Pancreas (tissue), 10 donors: ENCODE measurements at places on chromosomes 3 and 15.

DNA sequence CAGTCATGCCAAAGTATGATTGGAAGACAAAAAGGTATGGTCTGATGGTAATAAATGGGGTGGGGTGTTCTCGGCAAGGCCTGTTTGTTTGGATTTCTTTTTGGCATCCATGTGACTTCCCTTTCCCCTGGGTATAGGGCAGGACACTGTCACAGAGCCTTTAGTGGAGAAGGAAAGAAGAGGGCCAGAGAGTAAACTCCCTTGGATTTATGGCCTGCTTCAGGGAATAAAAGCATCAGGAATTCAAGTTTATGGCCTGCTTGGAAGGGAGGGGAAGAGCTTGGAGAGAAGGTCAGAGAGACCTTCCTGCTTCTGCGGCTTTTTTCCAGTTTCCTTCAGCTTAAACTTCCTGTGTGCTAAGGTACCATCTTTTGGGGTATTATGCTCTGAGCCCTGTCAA is 179.4 kb upstream of the ADAMTS9 start:
- no peak for DNase-seq

- DNase-seq, result no peak
These were observed 63.0 kb upstream of the CFAP161 start for GRCh38 chr15:81071120-81071519.

DNA sequence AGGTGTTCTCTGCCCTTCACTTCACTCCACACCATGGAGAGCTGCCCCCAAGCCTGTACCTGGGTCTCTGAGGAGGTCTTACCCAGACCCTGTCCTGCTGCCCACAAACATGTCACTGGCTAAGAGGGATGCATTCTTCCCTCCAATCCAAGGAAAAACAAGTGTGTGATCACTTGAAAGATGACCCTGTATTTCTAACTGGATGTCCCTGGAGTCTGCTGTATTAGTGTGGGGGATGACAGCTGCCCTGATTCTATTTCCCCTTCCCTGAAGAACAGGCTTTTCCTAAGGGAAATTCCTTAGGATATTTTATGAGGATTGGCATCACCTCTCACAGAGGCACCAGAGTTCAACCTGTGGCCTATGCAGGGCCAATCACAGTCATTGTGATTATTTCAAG is 55.0 kb upstream of the GATA2 start:
- no peak for DNase-seq

- DNase-seq, result no peak
These were observed 172.1 kb upstream of the MITF start for GRCh38 chr3:69567023-69567709.

DNA sequence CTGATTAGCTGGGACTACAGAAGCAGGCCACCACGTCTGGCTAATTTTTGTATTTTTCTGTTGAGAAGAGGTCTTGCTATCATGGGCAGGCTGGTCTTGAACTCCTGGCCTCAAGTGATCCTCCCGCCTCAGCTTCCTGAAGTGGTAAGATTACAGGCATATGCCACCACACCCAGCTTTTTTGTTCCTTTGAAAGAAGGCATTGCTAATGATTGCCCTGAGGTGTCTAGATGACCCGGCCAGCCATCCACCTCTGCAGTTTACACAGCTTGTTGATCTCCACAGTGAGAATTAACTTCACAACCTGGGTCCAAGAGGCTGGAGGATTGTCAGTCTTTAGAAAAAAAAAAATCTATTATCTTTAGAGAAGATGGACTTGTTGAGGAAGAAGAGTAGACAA is 58.7 kb downstream of the SMAD3 start:
- DNase-seq, result no peak

DNA sequence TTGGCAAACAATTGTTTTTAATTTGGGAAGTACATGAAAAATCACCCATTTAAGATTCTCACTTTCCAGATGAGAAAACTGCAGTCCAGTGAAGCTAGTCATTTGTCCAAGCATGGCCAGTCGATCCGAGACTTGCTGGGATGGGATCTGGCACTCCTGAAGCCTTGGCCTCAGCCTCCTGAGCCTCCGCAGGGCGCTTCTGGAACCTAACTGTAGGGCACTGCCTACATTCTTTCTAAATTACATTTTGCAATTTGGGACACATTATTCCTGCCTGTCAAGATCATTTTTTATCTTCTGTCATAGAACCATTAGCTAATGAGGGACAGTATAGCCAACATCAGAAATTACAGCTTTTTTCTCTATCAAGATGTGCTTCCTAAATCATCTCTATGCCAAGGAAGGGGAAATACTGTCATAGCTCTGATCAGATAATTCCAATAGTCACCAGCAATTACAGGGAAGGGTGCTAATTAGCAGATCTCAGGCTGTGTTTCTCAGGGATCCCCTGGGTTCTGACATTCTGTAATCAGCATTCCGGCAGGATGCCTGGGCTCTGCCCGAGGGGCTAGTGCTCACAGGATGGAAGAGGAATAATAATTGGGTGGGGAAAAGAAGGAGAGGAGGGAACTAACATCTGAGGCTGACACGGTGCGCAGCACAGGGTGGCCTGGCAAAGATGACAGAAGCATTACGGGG is 28.3 kb downstream of the ANAPC13 start:
- no peak for DNase-seq

GRCh38 chr3:35498506-35499210 is 140.7 kb upstream of the ARPP21 start:
- DNase-seq, result no peak
